ENCODE measurements at places on chromosomes 2 and 18. TPM values are rescaled to one million over a fixed set of nuclear protein-coding genes. Genes with fewer than 3 reads are reported as not detected.

The GDF7 gene
- 11.8 TPM for total RNA-seq

The TEX44 gene
- total RNA-seq, result not detected

The KCTD1 gene
- total RNA-seq, result 13.6 TPM

The CD226 gene
- under 0.01 TPM for total RNA-seq
